ENCODE measurements at places on chromosomes 6 and 20.
A peak's percentile ranks its signal among the peaks of the same experiment; 100 is the strongest.

- DNase-seq, result no peak
These were observed 40.0 kb downstream of the EFCAB8 start for GRCh38 chr20:32898729-32899128.

DNA sequence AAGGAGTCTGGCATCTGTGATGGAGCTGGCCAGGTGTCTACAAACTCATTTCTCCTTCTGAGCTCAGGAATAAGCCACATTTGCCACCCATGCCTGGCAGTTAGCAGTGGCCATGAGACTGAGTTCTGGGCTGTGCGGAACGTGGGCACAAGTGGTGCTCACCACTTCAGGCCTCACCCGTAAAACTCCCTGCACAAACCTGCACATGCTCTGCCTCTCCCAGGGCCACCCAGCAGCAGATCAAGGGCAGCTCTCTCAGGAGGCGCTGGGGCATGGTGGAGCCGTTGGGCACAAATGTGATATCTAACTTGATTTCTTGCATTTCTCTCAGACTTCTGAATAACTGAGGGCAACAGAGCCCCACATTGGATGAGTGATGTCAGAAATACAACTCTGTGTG is 269.5 kb downstream of the HIVEP2 start:
- no peak for DNase-seq

DNA sequence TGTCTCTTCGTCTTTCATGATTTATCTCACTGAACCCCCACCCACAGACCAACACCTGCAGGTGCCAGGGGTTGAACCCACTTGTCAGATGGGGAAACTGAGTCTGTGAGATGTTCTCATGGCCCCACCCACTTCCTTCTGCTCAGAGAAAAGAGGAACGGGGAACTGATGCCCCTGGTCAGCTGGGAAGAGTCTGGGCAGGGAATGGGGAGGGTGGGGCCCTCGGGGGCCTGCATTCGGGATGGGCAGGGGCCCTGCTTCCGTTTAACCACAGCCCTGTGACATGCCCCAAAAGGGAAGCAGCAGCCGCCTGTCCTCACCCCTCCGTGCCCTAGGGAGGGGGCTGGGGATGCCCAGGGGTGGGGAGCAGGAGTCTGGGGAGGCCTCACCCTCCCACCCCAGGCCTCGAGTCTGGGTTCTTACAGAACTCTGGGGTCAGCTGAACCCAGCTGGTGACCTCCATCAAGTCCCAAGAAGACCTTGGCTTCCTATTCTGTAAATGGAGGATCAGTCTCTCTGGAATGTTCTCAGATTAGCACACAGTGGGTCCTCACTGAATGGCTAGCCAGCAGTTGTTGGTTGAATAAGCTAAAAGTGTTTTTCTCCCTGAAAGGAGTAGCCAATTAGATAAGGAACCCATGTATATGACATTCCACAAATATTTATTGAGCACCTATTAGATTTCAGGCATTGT is 81.5 kb downstream of the CEBPB start:
- no peak for DNase-seq

- no peak for DNase-seq
These were observed 277.2 kb downstream of the CDC5L start for GRCh38 chr6:44664716-44665115.

- peak; percentile 70 for DNase-seq
These were observed 18.1 kb downstream of the OR2B2 start for GRCh38 chr6:27893836-27894807.

DNA sequence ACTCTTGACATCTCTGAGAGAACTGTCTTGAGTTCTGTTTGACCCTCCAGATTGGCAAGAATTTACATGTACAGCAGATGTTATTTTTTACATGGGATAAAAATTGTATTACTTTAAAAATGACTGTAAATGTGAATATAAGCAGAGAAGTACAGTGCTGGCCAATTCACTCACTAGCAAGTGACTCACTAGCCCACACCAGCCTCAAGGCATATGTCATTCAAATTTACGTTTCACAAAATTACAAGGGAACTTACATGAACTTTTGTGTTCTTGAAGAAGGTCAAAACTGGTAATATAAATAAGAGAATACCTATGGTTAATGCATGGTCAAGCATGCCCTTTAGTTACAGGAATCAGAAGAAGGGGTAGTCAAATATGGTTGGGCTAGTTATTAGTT is 54.0 kb upstream of the HMGCLL1 start:
- DNase-seq, result no peak

GRCh38 chr20:32465092-32465900 is 107.2 kb downstream of the ASXL1 start:
- DNase-seq, result no peak

DNA sequence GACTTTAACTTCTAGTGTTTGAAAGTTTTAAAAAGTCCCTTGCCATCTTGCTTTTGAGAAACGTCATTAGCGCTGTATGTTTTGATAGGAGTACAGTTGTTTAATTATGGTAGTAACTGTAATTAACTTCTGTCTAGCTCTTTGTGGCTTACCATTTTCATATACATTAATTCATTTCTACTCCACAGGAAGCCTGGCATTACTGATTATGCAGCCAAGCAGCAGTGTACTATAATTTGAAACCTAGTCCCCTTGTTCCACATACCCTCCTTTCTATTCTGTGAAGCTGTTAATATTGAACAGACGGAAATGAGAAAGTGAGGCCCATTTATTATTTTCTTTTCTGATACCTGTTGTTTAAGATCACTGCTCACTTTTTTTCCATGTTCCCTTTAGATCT is 235.4 kb downstream of the CDKAL1 start:
- DNase-seq, result no peak

DNA sequence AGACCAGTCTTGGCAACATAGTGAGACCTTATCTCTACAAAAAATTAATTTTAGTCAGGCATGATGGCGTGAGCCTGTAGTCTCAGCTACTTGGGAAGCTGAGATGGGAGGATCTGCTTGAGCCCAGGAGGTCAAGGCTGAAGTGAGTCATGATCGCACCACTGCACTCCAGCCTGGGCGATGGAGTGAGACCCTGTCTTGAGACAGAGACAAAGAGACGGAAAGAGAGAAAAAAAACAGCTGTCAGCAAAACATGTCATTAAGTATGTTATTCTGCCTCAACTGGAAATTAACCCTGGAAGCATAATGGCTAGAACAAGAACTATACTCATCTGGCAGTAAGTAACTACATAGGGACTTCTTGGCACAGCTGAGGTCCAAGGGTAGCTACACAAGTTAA is 7.2 kb downstream of the MMS22L start:
- no peak for DNase-seq

DNA sequence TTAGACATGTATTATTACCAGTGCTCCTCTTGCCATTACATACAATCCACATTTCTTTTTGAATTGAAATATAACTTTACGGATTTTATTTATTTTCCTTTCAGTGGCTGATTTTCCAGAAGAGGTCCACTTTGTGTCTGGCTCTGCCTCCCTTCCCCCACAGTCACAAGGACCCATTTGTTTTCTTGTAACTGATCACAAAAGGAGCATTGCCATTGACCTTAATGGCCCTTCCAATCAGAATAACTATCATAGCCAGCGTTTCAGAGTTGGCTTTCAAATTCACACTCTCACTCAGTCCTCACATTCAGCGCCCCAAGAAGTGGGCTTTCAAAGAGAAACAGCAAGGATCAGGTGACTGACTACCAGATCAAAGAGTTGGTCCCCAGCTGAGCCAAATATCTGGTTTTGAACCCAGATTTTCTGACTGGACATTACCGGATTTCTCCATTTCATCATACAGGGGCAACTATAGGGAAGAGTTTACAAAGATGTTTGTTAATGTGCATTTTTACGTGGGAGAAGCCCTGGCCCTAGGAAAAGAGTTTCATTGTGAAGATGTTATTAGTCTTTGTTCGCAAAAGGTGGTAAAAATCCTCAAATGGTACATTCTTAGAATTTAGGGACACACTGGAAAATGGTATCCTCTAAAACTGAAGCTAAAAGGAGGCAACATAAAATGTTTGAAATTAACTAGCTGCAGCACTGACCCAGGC is 2.0 kb upstream of the SLC22A23 start:
- DNase-seq, result no peak

- DNase-seq, result no peak
These were observed 42.7 kb downstream of the MAFB start for GRCh38 chr20:40646361-40646760.

GRCh38 chr6:21348504-21349195 is 244.9 kb upstream of the SOX4 start:
- DNase-seq, result no peak

DNA sequence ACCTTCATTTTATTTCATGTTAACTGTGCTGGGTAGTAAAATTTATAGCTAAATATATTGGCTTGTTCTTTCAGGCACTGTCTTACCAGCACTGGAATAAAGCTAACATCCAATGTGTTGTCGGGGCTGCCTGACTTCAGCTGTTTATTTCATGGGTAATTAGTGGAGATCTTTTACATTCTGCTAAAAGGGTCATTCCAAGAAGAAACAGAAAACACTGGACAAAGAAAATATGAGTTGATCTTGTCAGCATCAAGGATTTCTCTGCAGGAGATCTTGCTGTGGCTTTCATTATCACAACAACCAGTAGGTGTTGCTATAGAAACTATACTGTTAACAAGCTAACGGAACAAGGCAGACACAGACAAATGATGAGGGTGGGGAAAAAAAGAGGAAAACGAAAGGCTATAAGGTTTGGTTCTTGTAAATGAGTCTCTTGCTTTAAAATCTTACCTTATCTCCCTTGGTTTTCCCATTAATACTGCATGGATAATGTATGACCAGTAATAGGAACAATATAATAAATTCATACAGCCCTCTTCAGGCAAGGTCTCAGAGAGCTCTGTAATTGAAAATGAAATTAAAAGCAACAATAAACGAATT is 206.8 kb downstream of the SIM1 start:
- DNase-seq, result no peak

DNA sequence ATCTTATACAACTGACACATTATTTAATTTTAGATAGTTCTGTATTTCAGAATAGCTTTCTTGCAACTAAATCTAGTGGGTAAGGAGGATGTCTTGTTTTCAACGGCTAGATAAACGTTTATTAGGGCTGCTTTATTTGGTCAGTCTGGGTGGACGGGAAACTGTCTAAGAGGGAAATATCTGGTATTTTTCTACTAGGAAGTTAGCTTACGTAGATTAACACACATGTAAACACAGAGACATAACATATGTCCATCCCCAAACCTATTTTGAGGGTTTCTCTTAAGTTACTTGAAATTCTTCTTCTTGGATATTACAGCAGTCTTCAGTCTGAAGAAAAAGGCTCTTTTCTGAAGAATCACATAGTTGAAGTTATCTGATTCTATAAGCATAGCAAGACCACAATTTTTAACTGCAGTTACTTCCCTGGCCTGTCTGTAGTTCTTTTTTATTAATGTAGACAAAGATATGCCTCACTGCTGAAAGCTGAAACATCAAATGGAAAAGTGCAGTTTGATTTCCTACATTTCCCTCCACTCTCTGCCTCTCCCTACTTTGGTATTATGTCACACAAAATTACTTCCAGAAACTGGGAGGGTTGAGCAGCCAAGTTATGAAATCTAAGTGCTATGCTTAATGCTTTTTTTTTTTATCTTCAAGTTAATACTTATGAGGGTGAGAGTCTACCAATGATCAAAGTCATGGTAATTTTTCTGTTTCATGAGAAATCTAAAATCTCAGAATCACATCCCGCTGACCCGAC is 37.4 kb downstream of the PLAGL1 start:
- DNase-seq, result no peak

GRCh38 chr6:21781128-21781527 is 187.6 kb downstream of the SOX4 start:
- DNase-seq, result no peak

- no peak for DNase-seq
These were observed 1955.7 kb upstream of the DEFB115 start for GRCh38 chr20:29301624-29302259.

DNA sequence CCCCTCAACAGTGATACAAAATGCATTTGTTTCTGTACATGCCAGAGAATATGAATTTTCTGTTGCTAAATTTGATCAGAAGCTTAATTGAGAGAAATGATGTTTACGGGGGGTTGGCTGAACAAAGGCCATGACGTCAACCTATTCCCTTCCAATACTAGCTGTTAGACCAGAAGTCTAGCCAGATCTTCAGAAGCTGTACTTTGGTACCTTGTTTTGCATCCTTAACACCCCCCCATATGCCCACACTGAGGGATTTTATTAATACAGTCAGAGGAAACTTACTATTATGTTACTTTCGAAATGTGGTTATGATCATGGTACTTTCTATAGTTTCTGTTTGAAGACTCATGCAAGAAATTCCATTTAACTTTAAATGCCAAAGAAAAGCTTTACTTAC is 3.1 kb downstream of the NCOA7 start:
- no peak for DNase-seq

- DNase-seq, result no peak
These were observed 221.6 kb upstream of the HS3ST5 start for GRCh38 chr6:114564302-114564933.

- peak; percentile 42 for DNase-seq
These were observed 77.1 kb downstream of the SGK1 start for GRCh38 chr6:134240665-134241431.

DNA sequence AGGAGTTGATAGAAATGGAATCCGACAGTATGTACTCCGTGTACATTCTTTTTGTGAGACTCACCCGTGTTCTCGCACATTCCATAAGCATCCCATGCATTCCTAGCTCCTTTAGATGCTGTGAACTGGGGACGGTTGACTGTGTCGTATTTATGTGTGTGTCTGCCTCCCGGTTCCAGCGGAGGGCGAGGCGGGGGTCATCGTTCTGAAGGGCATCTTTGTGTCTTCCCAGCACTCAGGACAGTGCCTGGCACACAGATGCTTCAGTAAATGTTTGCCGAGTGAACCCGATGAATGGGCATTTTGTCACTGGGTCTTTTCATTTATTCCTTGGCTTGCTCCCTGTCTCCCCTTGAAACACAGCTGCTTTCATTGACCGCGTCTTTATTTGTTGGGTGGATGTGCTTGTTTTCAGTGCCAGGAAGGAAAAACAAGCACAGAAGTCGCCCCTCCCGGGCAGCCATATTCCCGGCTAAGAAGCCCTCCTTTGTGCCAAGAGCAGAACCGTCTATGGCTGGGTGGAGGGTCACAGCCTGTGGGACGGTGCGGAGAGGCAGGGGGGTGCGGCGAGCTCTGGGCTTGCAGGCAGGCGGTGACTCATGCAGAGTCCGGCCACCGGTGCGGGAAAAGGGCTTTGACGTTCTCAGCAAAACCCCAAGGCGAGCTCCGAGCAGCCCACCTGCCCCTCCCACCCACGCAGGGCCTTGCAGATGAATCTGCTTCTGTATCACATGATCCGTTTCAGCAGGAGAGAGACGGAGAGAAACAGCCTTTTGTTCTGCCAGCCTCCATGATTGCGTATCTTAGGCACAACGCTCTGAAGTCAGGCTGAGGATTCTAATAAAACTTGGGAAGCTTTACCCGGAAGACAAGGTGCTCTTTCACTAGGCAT is 11.2 kb upstream of the PSMG4 start:
- no peak for DNase-seq

GRCh38 chr6:104595311-104595820 is 264.4 kb downstream of the HACE1 start:
- DNase-seq, result no peak

Measured in stimulated activated CD4-positive, alpha-beta T cell treated with anti-CD3 and anti-CD28 coated beads, Interleukin-4, amount 100 ng/mL, for 48 hours (primary cell).